ENCODE measurements at places on chromosomes 11 and 22. TPM values are rescaled to one million over a fixed set of nuclear protein-coding genes. Genes with fewer than 3 reads are reported as not detected.

Gene ANO5
- total RNA-seq, result 28.8 TPM

Gene PGA5
- not detected for total RNA-seq

DNA sequence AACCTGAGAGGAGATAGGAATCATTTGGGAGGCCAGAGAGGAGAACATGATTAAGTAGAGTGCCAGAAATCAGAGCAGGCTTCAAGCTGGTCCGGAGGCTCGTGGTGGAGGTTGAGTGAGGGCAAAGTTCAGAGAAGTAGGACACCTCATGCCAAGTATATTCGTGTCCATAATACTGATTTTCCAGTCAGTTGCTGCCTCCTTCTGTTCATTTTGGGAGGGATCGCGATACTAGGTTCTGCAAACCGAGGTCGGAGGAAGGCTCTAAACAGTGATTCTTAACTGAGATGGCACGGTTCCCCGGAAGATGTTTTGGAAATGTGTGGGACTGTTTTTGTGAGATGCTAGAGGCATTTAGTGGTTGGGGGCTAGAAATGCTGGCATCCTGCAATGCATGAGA lies 13.6 kb upstream of the CD3E start:
- H3K4me1 ChIP-seq, result no peaks in the 10 kb centered on the region
- H3K36me3 ChIP-seq, result no peaks in the 10 kb centered on the region
- H3K4me3 ChIP-seq, result no peak overlapping the region
- H3K27ac ChIP-seq, result no peak overlapping the region

Gene IL18BP
- total RNA-seq, result 0.91 TPM

GRCh38 chr22:41507330-41508063 lies 36.8 kb downstream of the POLR3H start:
- no peaks in the 10 kb centered on the region for H3K36me3 ChIP-seq
- DNase-seq, result no peak
- no peaks in the 10 kb centered on the region for H3K27me3 ChIP-seq
- peak overlapping the region; percentile 98 for H3K27ac ChIP-seq
- H3K4me3 ChIP-seq, result no peak overlapping the region
- peaks cover 78% of the 10 kb centered on the region for H3K4me1 ChIP-seq

DNA sequence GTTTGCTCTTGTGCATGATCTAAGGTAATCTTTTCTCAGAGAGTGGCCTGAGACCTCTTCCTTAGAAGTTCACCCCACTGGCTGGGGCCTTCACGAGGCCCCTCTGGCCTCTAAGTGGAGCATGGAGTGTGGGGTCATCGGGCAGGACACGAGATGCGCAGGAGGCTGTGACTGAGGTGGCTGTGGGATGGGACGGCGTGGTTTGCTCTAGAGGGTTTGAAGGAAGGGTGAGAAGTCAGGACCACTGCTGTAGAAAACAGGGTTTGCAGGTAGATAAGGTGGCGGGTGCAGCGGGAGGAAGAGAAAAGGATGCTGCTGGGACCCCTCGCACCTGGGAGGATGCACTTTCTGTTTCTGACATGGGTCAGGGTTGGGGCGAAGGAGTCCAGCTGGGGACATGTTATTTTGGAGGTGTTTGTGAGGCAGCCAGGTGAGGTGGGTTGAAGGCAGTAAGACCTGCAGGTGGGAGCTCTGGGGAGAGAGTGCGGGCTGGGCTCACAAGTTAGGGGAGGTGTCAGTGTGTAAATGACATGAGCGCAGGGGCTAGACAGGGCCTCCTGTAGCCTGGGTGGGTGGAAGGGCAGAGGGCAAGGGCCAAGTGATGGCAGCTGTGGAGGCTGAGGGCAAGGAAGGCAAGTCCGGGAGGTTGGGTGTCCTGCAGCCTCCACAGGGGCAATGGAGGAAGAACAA lies 62.5 kb downstream of the KCNQ1 start:
- no peak overlapping the region for H3K4me3 ChIP-seq
- H3K4me1 ChIP-seq, result no peaks in the 10 kb centered on the region
- H3K27me3 ChIP-seq, result no peaks in the 10 kb centered on the region
- H3K36me3 ChIP-seq, result no peaks in the 10 kb centered on the region

- DNase-seq, result no peak
- no peaks in the 10 kb centered on the region for H3K4me1 ChIP-seq
- H3K27me3 ChIP-seq, result no peaks in the 10 kb centered on the region
- no peak overlapping the region for H3K27ac ChIP-seq
Measured at GRCh38 chr11:92580908-92581307, 356.3 kb downstream of the FAT3 start.

- H3K4me1 ChIP-seq, result no peaks in the 10 kb centered on the region
- H3K27ac ChIP-seq, result no peak overlapping the region
- peaks cover 12% of the 10 kb centered on the region for H3K27me3 ChIP-seq
- no peaks in the 10 kb centered on the region for H3K36me3 ChIP-seq
Measured at GRCh38 chr11:1639102-1639620, 9.6 kb downstream of the KRTAP5-5 start.

Gene MS4A8
- not detected for total RNA-seq

DNA sequence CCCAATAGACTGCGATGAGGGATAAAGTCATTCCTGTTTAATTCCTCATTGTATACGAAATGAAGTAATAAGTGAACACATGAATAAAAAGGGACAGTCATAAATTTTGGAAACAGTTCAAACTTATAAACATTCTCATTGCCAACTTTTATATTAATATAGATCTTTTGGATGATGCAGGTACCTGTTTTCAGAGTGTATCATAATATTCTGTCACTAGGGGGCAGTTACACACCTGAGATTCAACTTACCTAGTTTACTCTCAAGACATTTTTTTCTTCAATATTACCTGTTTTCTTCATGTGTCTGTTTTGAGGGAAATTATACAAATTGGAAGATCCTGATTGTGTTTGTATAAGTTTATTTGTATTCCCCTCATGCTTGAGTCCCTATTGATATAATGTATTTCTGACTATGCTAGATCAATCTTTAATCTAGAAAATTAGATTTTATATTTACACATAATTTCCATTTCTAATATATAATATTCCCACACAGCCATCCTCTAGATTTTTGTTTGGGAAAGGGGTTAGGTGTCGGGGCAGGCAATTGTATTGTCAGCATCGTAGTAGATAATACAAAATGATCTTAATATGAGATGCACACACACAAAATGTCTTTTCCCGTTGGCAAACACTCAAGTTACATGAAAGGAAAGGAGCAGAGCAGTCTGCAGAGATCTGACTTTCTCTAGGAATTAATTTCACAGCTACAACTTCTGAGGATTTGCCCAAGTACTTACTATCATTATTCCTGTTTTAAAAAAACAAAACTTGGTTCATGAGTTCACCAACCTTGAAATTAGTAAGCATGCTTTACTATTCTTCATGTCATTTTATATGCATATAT lies 18.4 kb downstream of the FDX1 start:
- H3K4me1 ChIP-seq, result peaks cover 22% of the 10 kb centered on the region
- H3K27me3 ChIP-seq, result no peaks in the 10 kb centered on the region
- no peak overlapping the region for H3K27ac ChIP-seq
- H3K4me3 ChIP-seq, result no peak overlapping the region
- H3K36me3 ChIP-seq, result no peaks in the 10 kb centered on the region
- DNase-seq, result no peak

DNA sequence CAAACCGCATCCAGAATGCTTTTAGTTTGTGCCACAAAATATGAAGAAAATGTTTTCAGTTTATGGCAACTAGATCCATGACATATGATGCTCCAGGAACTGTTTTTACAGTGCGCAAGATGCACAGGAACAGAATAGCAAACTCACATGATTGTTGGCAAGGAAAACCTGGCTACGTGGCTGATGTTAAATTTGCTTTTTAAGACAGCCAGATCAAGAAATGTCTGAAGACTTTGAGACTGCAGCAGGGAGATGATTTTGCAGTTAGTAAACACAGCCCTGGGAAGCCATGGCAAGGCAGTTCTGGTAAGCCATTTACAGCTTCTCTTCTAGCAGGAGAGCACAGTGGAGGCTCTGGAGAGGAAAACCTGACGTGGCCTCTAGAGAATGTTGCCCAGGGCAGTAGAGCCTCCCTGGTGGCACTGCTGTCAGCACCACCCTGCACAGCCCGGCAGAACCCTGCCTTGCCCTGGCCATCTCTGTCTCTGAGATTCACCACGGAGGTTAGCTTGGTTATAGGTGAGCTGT lies 69.8 kb upstream of the TNRC6B start:
- peaks cover 60% of the 10 kb centered on the region for H3K4me1 ChIP-seq
- no peaks in the 10 kb centered on the region for H3K27me3 ChIP-seq
- peak; percentile 39 for DNase-seq
- H3K27ac ChIP-seq, result peak overlapping the region; percentile 70
- peak overlapping the region; percentile 30 for H3K4me3 ChIP-seq

- no peaks in the 10 kb centered on the region for H3K27me3 ChIP-seq
- peak; percentile 55 for DNase-seq
- peaks cover 54% of the 10 kb centered on the region for H3K4me1 ChIP-seq
- no peak overlapping the region for H3K4me3 ChIP-seq
Measured at GRCh38 chr11:11510939-11511338, 110.9 kb downstream of the GALNT18 start.

- H3K4me3 ChIP-seq, result no peak overlapping the region
- H3K27me3 ChIP-seq, result no peaks in the 10 kb centered on the region
- H3K4me1 ChIP-seq, result no peaks in the 10 kb centered on the region
- H3K36me3 ChIP-seq, result no peaks in the 10 kb centered on the region
- no peak overlapping the region for H3K27ac ChIP-seq
- DNase-seq, result no peak
Measured at GRCh38 chr22:35113341-35113740, 47.4 kb downstream of the ISX start.

Gene SLC37A2
- 0.75 TPM for total RNA-seq

GRCh38 chr11:90392692-90393091 lies 169.8 kb upstream of the CHORDC1 start:
- no peaks in the 10 kb centered on the region for H3K4me1 ChIP-seq
- no peaks in the 10 kb centered on the region for H3K27me3 ChIP-seq
- H3K36me3 ChIP-seq, result no peaks in the 10 kb centered on the region
- no peak overlapping the region for H3K27ac ChIP-seq

- H3K4me1 ChIP-seq, result no peaks in the 10 kb centered on the region
- H3K27me3 ChIP-seq, result no peaks in the 10 kb centered on the region
- no peaks in the 10 kb centered on the region for H3K36me3 ChIP-seq
- no peak overlapping the region for H3K4me3 ChIP-seq
- no peak for DNase-seq
- no peak overlapping the region for H3K27ac ChIP-seq
Measured at GRCh38 chr11:28086569-28086968, 21.4 kb downstream of the KIF18A start.

Gene TRPM5
- not detected for total RNA-seq

DNA sequence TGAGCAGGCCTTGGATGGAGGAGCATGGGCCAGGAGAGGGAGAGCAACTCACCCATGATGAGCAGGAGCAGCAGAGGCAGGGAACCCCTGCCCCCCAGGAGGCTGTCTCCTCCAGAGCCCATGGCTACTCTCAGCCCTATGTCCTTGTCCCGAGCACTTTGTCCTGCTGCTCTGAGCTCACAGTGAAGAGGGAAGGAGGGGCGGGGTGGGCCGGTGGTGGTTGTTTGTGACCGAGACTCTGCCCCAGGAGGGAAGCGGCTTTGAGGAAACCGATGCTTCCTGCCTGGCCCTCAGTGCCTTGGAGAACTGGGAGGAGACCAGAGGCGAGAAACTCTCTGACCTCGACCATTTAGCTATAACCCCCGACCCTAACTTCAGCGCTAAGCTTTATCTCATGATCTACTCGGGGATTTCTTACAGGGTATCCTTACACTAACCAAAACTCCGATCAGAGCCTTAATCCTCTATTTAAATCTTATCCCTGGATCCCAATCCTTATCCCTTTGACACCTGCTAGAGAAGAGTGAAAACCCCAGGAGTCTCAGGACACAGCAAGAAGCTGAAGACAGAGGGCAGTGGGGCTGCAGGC lies at the start of gene ROBO4:
Gene ROBO4, minus strand, starts transcription at position 192 of the 589 bp plus-strand sequence. Its CDS starts 70 bp downstream, at position 122.
- peak within 1 kb of the TSS; percentile 56 for H3K4me3 ChIP-seq
- H3K27ac ChIP-seq, result peak within 1 kb of the TSS; percentile 78
- H3K36me3 ChIP-seq, result no peaks in the 10 kb centered on the region
- H3K27me3 ChIP-seq, result no peaks in the 10 kb centered on the region
- peaks cover 4% of the 10 kb centered on the region for H3K4me1 ChIP-seq
- DNase-seq, result no peak

Gene CRYBB3
- total RNA-seq, result not detected

DNA sequence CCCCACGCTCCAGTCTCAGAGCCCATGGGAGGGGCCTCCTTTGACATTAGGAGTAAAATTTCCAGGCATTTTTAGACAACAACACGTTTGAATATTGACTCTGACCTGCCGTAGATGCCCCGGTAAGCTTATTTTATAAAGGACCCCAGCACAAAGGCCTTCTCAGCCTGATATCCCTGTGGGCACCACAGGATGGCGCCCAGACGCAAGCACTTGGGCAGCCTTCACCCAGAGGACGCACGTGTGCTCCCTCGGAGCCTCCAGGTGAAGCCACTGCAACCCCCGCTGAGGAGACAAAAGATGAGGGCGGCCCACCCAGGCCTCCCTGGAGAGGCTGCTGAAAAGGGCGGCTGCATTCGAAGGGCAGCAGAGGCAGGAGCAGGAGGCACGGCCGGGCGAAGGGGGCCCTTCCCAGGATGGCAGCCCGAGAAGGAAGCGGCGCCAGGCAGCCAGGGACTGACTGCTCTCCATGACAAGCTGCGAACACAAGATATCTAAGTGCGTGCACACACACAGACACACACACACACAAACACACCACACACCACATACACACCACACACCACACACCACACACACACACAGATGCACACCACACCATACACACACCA lies 15.2 kb upstream of the TH start:
- H3K27me3 ChIP-seq, result peaks cover 37% of the 10 kb centered on the region
- H3K36me3 ChIP-seq, result no peaks in the 10 kb centered on the region
- H3K4me1 ChIP-seq, result no peaks in the 10 kb centered on the region
- no peak for DNase-seq
- no peak overlapping the region for H3K27ac ChIP-seq
- no peak overlapping the region for H3K4me3 ChIP-seq

Gene HTR3A
- total RNA-seq, result not detected

DNA sequence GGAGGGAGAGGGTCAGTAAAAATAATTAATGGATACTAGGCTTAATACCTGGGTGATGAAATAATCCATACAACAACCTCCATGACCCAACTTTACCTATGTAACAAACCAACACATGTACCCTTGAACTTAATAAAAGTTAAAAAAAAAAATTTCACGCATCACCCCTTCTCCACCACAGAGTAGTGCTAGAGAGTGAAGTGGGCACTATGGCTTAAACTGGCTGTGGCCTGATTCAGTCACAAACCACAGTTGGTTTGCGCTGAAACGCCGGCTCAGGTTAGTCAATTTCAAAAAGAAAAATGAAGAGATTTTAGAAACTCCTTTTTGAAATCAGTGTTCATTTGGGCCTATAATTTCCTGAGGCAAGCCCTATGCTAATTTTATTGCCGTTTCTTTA lies 144.3 kb downstream of the TRPC6 start:
- peaks cover 18% of the 10 kb centered on the region for H3K4me1 ChIP-seq
- no peaks in the 10 kb centered on the region for H3K27me3 ChIP-seq
- H3K27ac ChIP-seq, result no peak overlapping the region

- H3K4me1 ChIP-seq, result peaks cover 8% of the 10 kb centered on the region
- DNase-seq, result no peak
- no peaks in the 10 kb centered on the region for H3K36me3 ChIP-seq
- no peak overlapping the region for H3K4me3 ChIP-seq
- H3K27me3 ChIP-seq, result no peaks in the 10 kb centered on the region
- H3K27ac ChIP-seq, result no peak overlapping the region
Measured at GRCh38 chr11:79308429-79308828, 132.4 kb downstream of the TENM4 start.
